Stimulated activated CD4-positive, alpha-beta T cell treated with anti-CD3 and anti-CD28 coated beads, Interleukin-12 subunit alpha, Interleukin-12 subunit beta, amount 100 ng/mL, for 48 hours (primary cell): ENCODE measurements at places on chromosomes 3 and 15.

DNA sequence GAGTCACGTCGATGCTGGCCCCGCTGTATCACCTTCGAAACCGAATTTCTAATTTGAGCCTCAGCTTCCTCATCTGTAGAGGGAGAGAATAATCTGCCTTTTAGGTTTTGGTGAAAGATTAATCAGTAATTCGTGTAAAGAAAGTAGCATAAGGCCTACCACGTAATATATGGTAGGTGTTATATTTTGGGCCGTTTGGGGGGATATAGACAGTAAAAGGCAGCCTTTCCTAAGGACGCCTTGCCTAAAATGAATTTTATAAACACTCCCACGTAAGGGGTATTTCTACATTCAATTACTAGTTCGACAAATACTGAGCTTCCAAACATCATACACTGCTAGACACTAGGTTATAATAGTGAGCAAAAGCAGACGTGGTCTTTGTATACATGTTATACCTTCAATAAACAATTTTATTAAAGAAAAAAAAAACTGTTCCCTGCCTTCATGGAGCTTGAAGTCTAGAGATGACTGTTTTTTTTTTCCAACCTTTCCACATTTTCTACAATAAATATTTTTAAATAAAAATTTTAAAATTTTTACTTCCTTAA is 737 bp downstream of the JAGN1 start:
- DNase-seq: no peak

DNA sequence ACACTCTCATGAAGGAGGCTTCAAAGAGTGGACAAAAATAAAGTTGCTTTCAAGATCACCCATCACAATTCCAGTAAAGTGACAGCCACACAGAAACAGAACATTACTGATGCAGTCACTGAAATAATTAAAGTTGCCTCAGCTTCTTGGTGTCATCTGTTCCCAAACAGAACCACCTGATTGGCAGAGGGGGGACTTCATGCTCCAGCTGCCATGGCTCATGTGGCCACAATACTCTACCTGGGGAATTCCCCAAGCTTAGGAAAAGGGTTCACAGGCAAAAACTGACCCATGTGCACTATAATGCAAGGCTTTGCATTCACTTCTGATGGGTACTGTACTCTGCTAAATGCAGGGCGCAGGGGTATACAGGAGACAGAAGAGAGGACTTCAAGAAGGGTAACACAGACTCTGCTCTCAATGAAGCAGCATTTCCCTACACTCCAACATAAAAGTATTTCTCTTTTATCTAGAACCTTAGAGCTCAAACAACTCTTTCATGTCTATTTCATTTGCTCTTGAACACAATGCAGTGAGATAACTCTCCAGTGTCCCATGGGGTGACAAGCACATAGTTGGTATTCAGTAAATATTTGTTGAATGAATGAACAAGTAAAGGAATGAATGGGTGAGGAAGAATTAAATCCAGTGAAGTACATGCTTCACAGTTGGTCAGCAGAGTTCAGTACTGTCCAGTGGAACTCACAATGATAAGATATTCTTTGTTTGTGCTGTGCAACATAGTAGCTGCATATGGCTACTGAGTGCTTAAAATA is 8.6 kb upstream of the CTNNB1 start:
- no peak for DNase-seq

GRCh38 chr3:97971679-97972567 is at the start of gene RIOX2:
Gene RIOX2 (minus strand): TSS chr3:97972431. CDS start chr3:97967593, 4,838 bp downstream.
- peak; percentile 57 for DNase-seq

DNA sequence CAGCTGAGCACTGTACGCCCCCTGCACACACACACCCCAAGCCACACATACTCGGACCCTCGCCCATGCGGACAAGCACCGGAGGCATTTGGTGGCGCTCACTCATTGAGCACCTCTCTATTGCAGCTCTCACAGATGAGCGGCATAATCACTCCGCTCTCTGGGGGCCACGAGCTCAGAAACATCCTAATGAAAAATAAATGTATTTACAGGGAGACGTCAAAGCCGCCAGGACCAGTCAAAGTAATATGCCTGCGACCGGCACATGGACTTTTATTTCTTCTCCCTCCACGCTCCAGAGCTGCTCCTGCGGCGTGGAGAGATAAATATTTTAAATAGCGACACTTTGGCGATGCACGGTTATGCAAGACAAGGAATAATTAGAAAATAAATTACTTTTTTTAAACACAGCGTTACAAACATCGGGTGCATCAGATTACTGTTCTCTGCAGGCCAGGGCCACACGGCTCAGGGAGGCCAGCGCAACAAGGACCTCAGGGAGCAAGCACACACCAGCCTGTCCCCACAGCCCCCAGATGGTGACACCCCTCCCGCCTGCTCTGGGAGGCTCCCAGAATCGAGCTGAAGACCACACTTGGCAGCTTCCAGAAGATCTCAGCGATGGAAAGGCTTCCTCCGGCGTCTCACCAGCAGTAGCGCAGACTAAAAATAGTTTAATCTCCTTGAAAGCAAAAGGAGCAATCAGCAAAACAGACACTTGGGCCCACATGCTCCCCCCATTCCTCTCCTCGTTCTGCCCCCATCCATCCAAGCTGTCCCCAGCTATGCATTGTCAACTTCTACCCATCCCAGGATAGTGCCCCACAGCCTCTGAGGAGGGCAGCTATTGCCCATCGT is 48.0 kb downstream of the CACNA2D2 start:
- DNase-seq: no peak

- DNase-seq: no peak
Measured at GRCh38 chr3:88668180-88668579, 439.2 kb upstream of the EPHA3 start.

GRCh38 chr3:143977341-143978262 is 6.0 kb downstream of the DIPK2A start:
- DNase-seq: no peak

DNA sequence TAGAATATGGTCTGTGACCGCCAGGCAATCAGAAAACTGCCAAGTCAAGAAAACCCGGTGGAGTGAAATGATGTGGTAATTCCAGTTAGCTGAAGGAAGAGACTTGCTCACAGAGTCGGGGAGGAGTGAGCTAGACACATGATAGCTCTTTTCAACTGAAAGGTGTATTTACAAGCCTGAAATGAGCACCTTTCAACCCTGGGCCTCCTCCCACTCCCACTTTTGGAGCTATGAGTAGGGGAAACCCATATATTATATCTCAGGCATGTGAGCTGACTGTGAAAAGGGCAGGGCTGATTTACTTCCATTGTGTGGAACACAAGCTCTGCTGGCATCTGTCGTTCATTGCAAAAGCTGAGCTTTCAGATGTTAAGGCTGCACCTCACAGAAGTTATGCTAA is 960.2 kb downstream of the TUSC7 start:
- no peak for DNase-seq

- DNase-seq: no peak
Measured at GRCh38 chr3:21750831-21751391, at the start of gene ZNF385D. Gene ZNF385D (minus strand): TSS chr3:21751210. CDS start chr3:21750916, 294 bp downstream.

DNA sequence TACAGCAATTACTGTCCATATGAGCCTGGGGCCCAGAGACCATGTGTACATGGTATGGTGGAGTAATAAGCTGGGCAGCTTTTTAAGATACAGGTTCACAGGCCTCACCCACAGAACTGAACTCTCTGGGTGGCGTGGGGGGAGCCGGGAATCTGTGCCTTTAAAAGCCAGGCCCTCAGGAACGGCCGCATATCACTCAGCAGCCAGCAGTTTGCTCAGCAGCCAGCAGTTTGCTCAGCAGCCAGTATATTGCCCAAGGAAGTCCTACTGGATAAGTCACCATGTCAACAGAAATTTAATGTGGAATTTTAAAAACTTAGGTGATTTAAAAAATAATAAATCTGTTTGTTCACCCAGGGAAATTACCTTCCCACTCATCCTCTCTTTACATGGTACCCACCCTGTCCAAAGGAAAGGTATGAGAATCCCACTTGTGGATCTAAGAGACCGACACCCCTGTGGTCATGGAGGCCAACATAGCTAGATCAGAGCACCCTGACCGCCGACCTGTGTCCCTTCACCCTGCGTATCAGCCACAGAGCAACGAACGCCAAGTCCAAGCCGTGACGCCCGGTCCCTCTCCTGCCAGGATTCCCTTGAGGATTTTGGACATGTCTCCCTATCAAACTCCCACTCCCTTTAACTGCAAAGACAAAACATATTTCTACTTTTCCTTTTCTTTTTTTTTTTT is 95.7 kb upstream of the CHRM5 start:
- DNase-seq: no peak

- DNase-seq: peak; percentile 18
Measured at GRCh38 chr3:159763602-159764489, 224.8 kb upstream of the IL12A start.

DNA sequence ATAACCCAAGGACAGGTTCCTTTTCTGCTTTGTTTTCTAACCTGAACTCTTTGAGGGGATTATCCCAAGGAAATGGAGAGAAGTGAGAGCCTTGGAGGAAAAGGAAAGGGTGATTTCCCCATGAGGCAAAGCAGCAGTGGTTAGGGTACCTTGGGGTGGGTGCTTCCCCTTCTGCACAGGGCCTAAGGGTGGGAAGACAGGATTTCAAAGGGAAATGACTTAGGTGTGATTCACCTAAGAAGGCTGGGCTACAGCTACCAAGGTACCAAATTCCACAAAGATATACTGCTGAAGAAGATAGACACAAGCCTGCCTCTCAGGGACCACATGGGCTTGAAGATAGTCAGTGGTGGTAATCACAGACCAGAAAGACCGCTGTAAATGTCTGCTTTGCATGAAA is 325.3 kb upstream of the DPH6 start:
- DNase-seq: no peak

DNA sequence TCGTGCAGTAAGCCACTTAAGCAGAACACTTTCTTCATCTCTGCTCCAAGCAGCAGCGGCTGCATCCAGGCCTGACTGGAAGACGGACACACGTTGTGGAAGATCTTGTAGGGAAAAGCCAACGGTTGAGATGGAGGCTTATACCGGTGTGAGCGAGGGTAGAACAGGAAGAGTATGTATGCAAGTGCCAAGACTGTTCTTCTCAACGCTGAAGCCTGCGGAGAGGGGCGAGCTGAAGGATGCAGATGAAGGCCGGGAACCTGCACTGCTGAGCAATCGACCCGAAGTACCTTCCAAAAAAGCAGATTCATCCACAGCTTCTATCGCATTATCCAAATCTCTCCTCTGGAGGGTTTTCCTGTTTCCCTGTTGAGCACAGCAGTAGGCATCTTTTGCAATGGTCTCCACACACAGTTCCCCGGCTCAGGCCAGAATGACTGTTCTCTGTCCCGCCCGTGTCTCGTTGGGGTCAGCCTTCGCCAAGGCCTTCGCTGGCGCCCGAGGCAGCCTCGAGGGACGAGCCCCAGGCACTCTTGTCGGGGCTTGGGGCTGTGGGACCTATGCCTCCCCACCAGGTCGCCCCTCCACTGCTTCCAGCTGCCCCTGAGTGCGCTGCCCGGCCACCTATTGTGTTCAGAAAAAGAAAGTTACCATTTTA is 22.2 kb upstream of the DYNC1LI1 start:
- DNase-seq: no peak

GRCh38 chr3:8643693-8644365 is 769 bp downstream of the SSUH2 start:
- no peak for DNase-seq

- DNase-seq: no peak
Measured at GRCh38 chr3:12443781-12444522, 40.3 kb upstream of the TSEN2 start.

DNA sequence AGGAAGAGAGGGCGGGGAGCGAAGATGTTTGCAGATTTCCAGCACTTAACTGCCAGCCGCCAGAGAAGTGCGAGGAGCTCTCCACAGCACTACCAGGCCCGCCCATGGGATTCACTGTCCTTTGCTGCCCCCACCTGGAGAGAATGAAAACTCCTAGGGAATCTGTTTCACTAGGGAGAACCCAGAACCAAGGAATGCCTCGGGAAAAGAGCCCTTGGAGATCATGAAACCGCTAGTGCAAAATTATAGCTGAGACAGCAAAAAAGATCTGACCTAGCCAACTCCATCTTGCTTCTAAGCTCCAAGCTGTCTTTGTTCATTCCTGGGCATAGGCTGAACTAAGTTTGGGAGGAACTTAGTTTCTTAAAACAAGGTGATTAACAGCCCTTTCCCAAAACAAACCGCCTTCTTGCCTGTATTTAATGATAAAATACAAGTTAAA is 82.6 kb upstream of the GCNT3 start:
- peak; percentile 74 for DNase-seq

- no peak for DNase-seq
Measured at GRCh38 chr15:68765602-68766368, 54.9 kb downstream of the ANP32A start.

DNA sequence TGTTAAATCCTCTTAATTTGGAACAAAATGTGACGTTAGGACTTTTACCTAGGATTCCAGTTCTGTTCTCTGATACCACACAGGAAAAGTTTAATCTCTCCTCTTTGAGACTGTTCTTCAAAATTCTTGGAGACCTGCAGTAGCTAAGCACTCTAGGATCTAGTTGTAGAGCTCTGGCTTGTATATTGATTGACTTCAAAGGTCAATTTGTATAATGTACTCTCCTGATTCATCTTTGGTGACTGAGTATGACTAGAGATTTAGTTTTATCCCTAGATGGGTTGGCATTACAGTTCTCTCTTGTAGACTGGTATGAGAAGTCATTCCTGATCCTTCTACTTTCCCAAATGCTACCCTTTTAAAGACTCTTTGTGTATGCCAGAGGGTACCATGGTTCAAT is 168.4 kb upstream of the TPRG1 start:
- DNase-seq: no peak

DNA sequence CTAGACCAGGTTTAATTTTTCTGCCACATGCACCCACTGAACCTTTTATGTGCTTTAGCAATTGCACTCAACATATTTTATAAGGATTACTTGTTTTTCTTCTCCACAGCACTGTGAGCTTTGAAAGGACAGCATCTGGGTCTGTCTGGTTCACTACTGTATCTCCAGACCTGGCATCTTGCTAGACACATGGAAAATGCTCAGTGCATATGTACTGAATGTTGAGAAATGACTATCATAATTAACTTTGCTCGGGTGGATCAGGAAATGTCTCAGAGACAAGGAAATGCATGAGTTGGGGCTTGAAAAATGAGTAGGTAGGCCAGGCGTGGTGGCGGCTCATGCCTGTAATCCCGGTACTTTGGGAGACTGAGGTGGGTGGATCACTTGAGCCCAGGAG is 40.2 kb downstream of the DOCK3 start:
- no peak for DNase-seq

- DNase-seq: no peak
Measured at GRCh38 chr3:197520311-197521276, 35.2 kb downstream of the BDH1 start.

GRCh38 chr3:129525341-129525968 is 3.0 kb upstream of the RHO start:
- no peak for DNase-seq

DNA sequence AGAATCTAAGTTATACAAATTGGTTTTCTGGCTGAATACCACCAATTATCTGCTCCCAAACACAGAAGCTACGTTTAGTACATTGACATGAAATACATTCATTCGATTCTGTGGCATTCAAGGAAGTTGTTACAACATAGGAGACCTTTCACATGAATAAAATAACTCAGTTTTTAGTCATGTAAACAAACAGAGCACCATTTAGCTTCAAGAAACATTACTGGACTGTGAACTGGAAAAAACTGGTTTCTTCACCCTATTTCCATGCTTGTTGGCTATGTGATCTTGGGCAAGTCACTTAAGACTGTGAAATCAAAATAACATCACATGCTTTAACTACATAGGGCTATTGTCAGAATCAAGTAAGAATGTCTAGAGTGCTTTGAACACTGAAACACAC is 46.2 kb downstream of the NRG4 start:
- no peak for DNase-seq
